Common myeloid progenitor, CD34-positive (primary cell): ENCODE measurements at places on chromosomes 2 and 18.

- DNase-seq = no peak
These were observed 143.8 kb upstream of the ARL4C start for GRCh38 chr2:234640657-234641056.

- peak; percentile 25 for DNase-seq
These were observed 118.9 kb upstream of the POU3F3 start for GRCh38 chr2:104734937-104735586.

DNA sequence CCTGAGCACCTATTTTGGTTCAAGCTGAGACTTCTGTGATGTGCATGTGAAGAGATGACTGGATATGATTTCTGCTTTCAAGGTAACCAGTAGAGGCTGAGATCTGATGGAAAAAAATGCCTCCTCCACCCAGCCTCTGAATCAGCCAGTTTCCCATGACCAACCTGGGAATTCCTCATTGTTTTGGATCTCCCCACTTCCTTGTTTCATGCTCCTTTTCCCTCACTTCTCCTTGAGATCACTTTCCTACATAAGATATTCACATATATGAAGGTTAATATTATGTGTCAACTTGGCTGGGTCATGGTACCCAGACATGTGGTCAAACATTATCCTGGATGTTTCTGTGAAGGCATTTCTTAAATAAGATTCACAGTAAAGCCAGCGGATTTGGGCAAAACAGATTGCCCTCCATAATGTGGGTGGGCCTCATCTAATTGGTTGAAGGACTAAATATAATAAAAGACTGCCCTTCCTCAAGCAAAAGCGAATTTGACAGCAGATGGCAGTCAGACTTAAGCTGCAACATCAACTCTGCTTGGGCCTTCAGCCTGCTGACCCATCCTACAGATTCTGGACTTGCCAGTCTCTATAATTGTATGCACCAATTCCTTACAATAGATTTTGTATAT is 379.4 kb downstream of the TNS1 start:
- DNase-seq = no peak

- no peak for DNase-seq
These were observed 317.8 kb downstream of the AGAP1 start for GRCh38 chr2:235811446-235812184.

- DNase-seq = no peak
These were observed 131.2 kb downstream of the CBLN2 start for GRCh38 chr18:72412927-72413326.

- DNase-seq = no peak
These were observed 143.2 kb upstream of the SETBP1 start for GRCh38 chr18:44537526-44537925.

DNA sequence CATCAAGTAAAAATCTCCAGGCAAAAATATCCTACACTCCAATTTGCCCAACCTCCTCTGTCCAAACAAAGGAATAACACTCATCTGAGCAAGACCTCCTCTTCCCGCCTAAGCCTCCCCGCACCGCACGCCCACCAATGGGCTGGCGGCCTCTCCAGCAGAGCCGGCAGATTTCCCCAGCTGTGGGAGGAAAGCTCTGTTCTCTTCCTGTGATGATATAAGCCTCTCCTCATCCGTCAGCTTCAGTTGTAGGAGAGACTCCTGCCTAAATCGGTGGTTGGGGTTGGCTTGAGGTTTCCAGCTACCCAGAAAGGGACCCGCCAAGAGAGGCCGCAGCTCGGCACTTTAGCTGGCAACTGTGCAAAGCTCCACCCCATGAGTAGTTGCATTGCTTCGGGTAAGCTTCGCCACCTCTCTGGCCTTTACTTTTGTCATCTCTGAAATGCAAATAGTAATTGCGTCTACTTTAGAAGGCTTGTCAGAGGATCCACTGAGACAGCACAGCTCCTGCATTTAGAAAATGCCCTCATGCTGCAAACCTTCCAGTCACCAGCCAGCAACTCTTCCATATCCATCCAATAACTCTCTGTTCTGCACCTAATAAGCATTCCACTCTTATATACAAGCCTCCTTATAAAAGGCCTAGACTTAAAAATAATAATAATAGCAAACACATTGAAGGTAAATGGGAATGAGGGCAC is 146.4 kb downstream of the MYT1L start:
- no peak for DNase-seq

DNA sequence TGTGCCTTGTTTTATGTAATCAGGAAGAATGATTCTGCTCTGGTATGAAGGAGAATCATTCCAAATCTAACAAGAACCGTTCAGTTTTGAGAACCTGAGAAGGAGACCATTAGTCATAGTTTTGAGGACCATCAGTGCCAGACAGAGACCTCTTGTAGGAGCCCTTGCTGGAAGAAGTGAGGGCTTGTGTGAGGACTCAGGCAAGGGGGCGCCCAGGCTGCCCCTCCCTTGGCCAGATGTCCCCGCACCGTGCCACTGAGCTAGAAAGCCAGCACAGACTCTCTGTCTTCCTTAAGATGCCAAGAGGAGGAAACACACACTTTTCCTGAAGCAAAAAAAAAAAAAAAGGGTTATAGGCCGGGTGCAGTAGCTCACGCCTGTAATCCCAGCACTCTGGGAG is 55.7 kb upstream of the SLC39A10 start:
- DNase-seq = no peak

GRCh38 chr2:238308177-238308576 is 12.1 kb upstream of the TRAF3IP1 start:
- no peak for DNase-seq

GRCh38 chr2:233409286-233409991 is 55.1 kb downstream of the DGKD start:
- peak; percentile 60 for DNase-seq

DNA sequence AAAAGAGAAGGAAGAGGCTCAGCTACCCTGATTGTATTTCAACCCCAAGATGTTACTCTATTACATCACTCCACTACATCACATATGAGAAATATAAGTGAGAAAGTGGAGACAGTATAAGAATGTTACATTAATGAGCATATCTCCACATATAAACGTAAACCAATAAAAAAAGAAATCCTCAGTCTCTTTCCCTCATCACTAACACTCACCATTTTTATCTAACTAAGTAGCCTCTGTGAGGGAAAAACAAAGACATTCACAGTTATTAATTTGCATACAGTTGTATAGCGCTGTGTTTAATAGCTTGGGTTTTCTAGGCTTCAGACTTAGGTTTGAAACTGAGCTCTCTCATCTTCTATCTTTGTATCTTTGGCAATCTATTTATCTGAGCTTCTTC is 489.1 kb upstream of the LRRTM4 start:
- no peak for DNase-seq

DNA sequence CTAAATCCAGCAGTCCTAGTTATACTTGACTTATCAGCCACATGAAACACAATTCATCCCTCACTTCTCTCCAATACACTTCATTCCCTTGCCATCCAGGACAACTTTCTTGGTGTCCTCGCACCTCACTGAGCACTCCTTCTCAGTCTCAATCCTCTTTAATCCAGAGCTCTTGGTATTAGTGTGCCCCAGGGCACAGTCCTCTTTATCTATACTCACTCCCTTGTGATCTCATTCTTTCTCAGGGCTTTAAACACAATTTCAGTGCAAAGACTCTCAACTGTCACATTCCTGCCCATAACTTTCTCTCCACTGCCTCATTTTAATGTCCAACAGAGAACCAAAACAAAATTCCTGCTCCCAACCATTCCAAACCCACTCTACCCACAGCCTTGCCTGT is 60.8 kb upstream of the SPOPL start:
- DNase-seq = no peak

DNA sequence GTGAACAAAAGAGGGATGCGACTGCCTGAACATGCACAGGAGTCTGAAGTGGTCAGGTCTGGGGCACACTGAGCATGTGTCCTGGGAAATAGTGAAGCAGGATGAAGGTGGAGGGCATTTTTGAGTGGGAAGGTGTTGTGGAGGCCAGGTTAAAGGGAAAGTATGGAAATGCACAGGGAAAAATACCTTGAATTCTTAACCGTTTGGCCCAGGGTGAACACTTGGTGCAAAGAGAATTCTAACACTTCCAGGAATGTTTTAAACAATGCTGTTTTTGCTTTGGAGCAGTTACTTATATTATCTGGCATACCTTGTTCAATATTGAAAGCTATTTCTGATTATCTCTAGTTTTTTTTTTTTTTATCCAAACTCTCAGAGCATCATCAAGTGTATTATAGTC is 623.5 kb downstream of the DCC start:
- DNase-seq = no peak

- DNase-seq = no peak
These were observed 17.0 kb upstream of the BMP10 start for GRCh38 chr2:68888038-68888704.

DNA sequence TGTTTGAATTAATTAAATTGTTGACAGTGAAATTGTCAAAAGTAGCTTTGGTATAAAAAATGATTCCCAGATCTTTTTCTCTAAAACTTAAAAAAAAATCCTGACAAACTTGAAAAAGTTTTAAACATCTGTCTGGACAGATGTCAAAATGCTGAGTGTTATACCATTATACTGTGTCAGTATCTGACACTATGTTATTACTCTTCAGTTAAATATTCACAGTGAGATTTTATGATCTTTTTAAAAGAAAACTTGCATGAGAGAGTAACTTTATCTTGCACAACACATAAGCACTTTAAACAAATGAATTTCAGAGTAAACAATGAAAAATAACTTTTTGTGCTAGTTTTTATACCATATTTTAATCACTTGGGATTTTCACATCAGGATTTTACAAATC is 167.4 kb downstream of the MEIS1 start:
- DNase-seq = no peak

GRCh38 chr2:64937687-64938491 is 51.3 kb upstream of the SLC1A4 start:
- no peak for DNase-seq

GRCh38 chr2:180733330-180733729 is 247.1 kb upstream of the UBE2E3 start:
- no peak for DNase-seq

DNA sequence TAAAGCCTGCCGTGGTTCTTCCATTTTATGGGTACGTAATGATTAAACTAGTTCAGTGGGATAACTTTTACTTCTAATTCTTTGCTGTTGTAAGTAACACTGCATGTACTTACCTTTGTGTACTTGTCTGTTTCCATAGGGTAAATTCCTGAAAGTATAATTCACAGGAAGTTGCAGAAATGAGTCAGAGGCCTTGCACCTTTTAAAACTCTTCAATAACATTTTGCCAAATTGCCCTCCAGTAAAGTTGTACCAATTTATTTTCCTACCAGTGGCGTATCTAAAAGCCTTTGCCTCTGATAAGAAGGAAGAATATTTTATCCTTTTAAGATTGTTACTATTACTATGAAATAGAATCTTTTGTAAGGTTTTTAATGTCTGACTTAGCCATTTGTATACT is 65.1 kb downstream of the CAB39 start:
- no peak for DNase-seq

DNA sequence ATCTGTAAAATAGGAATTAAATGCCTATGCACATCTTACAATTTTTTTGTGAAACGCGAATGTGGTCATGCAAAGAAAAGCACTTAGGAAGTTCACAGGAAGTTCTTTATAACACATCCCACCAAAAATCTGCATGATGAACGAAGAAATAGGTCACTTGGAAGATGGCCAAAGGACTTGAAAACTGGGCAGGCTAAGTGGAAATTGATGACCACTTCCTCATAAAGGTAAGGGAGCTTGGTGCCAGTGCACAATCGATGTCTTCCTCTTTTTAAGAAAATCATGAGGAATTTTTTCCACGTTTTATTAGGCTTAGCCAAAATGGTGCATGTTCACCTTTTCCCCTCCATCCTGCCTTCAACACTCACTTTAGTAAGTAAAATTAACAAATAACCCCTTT is 8.2 kb upstream of the NT5C1B start:
- no peak for DNase-seq

GRCh38 chr2:43158259-43158880 is 68.0 kb downstream of the ZFP36L2 start:
- no peak for DNase-seq

DNA sequence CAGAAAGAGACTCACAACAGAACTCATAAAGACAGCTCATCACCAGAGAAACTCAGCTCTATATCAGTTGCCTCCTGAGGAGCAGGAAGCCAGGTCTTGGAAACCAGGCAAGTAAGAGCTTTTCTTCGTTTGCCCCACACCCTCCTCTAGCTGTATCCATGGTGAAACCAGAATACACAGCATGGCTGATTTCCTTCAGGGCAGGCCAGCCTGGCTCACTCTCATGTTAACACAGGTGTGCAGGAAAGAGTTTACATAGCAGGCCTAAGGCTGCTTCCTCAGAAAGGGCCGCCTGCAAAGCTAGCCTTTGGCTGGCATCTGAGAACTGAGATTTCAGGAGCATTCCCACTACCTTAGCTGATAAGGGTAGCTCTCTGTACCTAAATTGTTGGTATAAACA is 65.7 kb downstream of the KLHL14 start:
- DNase-seq = no peak

DNA sequence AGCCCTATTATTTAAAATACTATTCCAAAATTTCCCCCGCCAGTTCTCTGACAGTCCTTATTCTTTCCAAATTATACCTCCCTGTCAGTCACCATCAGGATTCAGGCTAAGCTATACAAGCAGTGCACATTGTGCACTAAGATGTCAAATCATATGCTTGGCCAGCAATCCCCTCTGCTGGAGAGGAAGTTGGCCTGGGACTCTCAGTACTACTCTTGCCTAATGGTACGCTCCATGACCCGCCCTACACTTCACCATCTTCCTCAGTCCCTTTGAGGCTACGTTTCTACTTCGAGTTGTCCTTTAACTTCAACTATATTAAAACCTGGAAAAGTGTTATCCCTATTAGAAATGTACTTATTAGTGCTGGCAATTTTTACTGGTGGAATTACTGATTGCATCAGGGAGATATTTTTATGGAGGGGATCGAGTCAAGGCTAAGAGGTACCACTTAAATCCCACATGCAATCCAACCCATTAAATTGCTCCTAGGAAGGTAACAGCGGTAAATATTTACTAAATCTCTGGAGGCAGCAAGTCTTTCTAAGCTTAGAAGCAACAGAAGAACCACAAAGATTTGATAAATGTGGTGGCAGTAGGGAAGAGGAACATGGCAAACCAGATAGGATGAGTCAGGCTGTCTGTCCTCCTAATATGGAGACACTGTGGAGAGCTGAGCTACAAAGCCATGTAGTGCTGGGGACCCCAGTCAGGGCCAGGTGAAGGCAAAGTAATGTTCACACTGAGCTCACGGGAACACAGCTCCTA is 2.7 kb downstream of the USP40 start:
- no peak for DNase-seq

- DNase-seq = no peak
These were observed 3.2 kb downstream of the ELMOD3 start for GRCh38 chr2:85357736-85358135.

DNA sequence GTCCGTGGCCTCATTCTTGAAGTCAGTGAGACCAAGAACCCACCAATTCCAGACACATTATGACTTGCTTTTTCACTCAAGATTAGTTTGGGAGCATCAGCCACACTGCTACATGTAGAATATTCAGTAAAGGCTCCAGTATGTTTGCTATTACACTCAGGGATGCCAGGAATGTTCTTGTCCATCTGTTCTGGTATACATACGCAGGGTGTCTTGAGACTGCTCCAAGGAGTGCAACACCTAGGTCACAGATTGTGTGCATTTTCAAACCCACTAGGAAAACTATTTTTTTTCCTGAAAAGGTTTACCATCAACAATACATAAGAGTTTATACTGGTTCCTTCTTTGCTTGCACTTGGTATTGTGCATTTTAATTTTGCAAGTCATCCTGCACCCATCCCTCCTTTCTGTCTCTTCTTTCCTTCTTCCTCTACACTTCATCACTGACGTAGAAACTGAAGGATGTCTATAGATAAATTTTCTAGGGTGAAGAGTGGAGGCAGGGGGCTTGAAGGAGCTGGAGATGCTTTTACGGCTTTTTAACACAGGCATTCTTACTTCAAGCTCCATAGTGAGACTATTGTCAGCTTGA is 35.3 kb upstream of the MAP2 start:
- DNase-seq = no peak

- DNase-seq = peak; percentile 82
These were observed 21.7 kb downstream of the COX7A2L start for GRCh38 chr2:42339191-42339912.
